ENCODE measurements at places on chromosomes 5 and 9.

DNA sequence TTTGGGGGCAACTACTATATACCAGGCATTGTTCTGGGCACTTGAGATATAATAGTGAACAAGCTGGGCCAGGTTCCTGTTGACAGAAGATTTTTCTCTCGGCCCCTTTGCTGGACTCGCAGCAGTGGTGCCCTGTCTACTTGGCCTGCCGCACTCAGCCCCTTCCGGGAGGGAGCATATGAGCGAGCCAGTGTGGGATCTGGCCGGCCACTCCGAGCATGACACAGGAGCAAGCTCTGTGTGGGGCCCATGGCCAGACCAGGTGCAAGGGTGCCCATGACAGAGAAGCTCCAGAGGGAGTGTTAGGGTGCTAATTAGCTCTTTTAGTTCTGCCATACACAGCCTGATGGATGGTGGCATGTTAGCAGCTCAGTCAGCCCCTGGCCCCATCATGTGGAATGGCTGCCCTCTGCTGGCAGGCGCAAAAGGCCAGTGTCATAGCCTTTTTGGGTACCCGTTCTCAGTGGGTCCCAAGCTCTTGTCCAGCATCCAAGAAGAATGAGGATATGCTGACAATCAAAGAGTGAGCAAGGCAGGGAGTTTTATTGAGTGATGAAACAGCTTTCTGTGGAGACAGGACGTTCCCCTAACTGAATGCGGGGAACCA lies 9.3 kb upstream of the KIF4B start:
- no peak for DNase-seq

DNA sequence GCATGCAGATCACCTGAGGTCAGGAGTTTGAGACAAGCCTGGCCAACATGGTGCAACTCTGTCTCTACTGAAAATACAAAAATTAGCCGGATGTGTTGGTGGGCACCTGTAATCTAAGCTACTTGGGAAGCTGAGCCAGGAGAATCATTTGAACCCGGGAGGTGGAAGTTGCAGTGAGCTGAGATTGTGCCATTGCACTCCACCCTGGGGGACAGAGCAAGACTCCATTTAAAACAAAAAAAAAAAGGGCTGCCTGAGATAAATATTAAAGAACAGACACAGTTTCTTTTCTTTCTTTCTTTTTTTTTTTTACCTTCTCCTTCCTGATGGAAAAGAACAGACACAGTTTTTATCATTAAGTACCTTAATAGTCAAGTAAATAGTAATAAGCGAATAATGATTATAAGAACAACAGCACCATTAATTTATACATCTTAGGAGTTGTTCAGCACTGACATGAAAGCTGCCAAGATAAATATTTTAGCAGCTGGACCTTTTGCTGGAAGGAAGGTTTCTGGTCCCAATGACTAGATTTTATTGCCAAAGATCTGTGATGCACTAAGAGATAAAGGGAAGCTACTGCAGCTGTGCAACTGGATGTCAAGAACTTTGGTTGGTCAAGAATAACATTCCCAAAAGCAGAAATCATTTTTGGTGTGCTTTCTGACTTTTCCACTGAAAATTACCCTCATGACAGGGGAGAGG lies 7.0 kb downstream of the CENPP start:
- no peak for DNase-seq

DNA sequence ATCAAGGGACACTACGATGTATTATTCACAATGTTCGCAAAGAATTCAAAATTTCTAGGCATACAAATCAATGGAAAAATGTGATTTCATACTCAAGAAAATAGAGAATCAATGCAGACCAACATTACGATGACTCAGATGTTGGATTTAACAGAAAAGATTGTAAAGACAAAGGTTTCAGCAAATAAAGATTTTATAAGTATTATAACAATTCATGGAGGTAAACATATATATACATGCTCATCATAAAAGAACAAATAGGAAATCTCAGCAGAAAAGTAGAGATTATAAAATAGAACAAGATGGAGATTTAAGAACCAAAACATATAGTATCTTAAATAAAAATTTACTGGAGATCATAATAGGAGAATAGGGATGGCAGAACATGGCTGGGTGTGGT lies 93.4 kb upstream of the JAK2 start:
- DNase-seq, result no peak

- DNase-seq, result no peak
Measured at GRCh38 chr9:125829743-125830142, 82.6 kb downstream of the PBX3 start.

GRCh38 chr9:133484671-133485437 lies 6.0 kb upstream of the SLC2A6 start:
- no peak for DNase-seq

DNA sequence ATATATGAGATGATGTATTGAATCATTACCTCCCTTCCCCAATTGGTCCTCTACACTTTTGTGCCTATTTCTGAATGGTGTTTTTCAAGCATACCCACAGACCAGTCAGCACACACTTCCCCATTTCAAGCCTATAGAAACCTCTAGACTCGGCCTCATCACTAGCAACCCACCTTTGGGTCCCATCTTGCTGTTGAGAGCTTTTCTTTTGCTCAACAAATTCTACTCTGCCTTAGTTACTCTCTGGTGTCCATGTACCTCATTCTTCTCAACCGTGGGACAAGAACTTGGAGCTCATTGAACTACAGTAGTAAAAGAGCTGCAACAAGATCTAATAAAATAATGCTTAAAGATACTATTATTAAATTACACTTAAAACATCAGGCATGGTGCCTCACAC lies 49.0 kb upstream of the KDM4C start:
- DNase-seq, result no peak

- DNase-seq, result no peak
Measured at GRCh38 chr5:32707418-32707997, 3.6 kb upstream of the NPR3 start.

DNA sequence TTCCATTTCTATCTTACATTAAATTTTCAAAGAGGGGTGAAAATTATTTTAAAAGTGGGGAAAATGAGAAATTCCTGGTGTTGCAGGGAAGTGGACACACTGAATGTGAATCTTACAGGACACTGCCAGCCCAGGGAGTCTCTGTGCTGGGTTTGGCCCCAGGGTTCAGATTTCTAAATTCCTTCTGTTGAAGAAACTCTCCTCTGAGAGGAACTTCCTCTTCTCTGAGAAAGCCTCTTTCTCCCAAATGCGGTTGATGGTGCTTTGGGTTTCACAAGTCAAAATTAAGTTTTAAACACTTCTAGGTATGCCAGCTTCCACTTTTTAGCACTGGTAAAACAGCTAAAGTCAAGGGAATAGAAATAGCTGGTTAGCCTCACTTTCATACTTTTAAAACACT lies 317.9 kb upstream of the ITGA1 start:
- no peak for DNase-seq

GRCh38 chr9:115183436-115183835 lies 65.5 kb upstream of the TNC start:
- no peak for DNase-seq

DNA sequence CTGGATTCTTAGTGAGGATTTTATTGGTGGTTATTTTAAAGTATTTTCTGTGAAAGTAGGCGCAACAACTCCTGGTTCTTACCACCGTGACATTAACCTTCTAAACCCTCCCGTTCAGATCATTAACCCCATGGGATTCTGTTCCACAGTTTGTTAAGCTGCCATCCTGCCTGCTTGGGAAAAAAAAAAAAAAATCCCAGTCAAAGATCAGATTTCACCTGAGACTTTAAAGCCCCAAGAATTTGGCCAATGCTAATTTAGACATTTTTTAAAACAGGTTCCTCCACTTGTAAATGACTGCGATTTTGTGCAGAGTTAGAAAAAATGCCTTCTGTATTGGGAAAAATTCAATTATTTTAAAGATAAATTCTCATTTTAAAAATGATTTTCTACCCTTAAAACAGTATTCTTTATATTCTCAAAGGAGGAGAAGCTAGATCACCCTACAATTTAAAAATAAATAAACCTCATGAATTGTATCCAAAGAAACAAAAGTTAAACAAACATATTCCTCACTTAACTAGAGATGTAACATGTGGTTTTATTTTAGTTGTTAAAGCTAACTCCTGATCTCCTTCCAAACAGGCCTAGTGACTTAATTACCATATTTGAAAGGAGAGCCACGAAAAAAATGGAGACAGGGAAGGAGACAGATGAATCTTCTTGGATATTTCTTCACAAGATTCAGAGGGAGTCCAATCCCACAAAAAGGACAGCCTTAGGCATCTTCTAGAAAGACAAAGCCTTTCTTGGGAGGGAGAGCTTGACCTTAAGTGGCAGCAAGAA lies 93.1 kb upstream of the IFNK start:
- DNase-seq, result no peak

GRCh38 chr9:124436320-124436719 lies 13.9 kb upstream of the ADGRD2 start:
- DNase-seq, result no peak

DNA sequence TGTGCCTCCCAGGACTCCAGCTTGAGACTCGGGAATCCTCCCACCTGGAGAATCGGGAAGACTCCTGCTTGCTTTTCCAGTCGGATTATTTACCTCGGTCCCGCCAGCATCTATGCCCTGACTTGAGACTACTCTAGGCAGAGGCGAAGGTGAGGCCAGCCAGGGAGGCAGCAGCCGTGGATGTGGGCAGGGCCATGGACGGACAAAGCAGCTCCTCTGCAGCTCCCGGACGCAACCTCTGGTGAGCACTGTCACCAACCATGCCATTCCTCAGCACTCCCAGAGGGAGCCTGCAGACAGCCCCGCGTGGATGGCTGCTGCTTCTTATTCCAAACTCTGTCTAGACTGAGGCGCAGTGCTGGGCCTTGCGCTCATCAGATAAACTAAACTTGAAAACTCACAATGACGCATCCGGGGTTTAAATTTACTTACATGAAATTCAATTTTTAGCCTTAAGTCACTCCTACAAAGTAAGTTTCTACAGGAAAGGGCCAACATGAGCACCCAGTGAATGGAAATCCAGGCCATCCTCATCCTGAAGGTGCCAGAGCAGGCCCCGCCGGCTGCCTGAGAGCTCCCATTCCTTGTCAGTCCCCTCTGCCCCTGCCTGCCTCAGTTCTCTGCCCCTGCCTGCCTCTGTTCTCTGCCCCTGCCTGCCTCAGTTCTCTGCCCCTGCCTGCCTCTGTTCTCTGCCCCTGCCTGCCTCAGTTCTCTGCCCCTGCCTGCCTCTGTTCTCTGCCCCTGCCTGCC lies 17.8 kb downstream of the MED10 start:
- no peak for DNase-seq

DNA sequence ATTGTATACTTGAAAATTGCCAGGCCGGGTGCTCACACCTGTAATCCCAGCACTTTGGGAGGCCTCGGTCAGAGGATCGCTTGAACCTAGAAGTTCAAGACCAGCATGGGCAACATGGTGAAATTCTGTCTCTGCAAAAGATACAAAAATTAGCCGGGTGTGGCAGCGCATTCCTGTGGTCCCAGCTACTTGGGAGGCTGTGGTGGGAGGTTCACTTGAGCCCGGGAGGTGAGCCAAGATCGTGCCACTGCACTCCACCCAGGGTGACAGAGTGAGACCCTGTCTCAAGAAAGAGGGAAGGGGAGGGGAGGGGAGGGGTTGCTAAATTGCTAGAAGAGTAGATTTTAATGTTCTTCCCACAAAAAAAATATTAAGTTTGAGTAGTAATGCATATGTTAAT lies 53.2 kb downstream of the FNBP1 start:
- no peak for DNase-seq

GRCh38 chr9:123834889-123835562 lies 94.9 kb downstream of the DENND1A start:
- DNase-seq, result no peak

GRCh38 chr9:135906291-135907005 lies 898 bp downstream of the CAMSAP1 start:
- DNase-seq, result no peak

DNA sequence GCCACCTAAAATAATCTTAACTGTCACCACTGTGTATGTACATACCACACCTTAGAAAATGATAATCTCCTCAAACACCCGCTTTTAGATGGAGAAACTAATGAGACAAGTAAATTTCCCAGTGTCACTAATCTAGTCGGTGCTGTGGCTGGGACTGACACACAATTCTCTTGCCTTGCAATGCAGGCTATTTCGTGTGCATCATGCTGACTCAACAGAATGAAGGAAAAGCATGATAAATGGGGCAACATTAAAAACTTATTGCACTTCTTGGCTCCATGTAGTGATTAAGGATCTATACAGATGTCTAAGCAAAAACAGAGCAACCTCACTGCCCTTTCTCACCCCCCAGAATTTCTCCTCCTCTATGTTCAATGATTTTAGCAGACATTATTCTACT lies 677.9 kb downstream of the DTWD2 start:
- DNase-seq, result no peak

- no peak for DNase-seq
Measured at GRCh38 chr5:43839218-43839617, 236.2 kb downstream of the NNT start.

DNA sequence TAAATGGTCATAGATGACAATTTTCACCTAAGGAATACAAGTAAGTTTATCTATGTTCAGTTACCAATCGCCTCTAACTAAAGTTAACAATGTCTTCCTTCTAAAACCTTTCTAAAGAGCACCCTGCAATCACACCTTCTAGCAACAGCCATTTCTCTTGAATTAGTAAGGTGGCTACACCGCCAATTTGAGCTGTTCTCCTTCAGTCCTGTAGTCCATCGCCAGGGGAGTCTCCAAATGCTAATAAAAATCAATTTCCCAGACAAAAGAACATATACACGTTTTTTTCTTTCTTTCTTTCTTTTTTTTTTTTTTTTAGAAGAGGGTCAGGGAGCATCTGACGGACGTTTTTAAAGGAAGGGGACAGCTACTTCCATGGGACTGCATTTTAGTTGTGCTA lies 729 bp upstream of the RORB start:
- no peak for DNase-seq

DNA sequence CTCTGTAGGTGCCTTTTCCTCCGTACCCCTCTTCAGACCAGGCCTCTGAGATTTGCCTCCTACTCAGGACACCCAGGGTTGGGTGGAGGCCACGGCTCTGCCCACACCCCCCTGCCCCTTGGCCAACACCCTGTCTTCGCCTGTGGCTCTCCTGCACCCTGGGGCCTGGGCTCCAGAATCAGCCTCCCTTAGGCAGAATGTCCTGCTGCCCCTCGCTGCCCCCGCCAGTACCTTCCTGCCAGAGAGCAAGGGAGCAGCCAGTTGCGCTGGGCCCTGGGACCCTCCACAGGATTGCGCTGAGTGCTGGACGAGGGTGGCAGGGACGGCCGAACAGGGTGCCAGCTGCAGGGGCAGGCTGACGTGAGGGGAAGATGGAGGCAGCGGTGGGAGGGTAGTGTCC lies 53.5 kb downstream of the COL5A1 start:
- DNase-seq, result no peak

GRCh38 chr5:31894141-31894540 lies 255.2 kb downstream of the PDZD2 start:
- DNase-seq, result no peak

DNA sequence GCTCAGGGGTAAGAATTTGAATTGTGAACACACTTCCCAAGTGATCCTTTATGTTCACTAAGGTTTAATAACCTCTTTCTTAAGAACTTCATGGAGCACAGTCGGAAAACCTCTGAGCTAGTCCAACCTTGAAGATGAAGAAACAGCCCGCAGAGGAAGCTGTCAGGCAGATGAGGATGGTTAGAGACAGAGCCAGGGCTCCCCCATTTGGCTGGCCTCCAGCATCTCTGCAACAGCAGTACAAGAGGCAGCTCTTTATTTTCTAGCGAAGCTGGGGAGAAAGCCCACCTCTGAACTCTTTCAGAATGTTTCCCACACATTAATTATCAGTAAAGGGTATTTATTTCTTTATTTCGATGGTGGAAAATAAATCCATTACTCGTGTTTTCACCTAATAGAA lies 350.8 kb downstream of the DMRT2 start:
- no peak for DNase-seq

Measured in coronary artery (tissue), 2 donors.